GM23248 (cell line): ENCODE measurements at places on chromosomes 6 and 20. TPM values are rescaled to one million over a fixed set of nuclear protein-coding genes. Genes with fewer than 3 reads are reported as not detected.
A peak's percentile ranks its signal among the peaks of the same experiment; 100 is the strongest.

DNA sequence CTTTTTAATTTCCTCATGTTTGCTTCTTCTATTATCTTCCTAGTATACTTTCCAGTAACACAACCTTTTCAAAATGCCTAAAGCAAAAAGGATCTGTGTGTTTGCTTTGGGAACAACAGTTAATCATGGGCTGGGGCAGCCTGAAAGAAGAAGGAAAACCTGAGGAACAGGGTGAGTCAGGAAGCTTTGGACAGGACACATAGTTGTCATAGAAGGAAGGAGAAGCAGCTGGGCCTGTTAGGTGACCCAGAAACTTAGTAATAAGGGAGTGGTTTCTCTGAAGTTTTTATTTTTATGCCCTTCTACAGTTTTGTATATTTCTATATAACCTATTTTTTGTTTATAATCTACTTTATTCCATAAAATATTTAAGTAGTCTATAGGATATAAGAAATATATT lies 61.4 kb downstream of the CD24 start:
- DNase-seq = no peak

- peak; percentile 61 for DNase-seq
These were observed 52.3 kb downstream of the HBS1L start for GRCh38 chr6:135002229-135002844.

GRCh38 chr6:11804135-11804534 lies 25.5 kb upstream of the ADTRP start:
- DNase-seq = no peak

- DNase-seq = peak; percentile 47
These were observed 18.0 kb downstream of the HRH3 start for GRCh38 chr20:62202083-62202395.

DNA sequence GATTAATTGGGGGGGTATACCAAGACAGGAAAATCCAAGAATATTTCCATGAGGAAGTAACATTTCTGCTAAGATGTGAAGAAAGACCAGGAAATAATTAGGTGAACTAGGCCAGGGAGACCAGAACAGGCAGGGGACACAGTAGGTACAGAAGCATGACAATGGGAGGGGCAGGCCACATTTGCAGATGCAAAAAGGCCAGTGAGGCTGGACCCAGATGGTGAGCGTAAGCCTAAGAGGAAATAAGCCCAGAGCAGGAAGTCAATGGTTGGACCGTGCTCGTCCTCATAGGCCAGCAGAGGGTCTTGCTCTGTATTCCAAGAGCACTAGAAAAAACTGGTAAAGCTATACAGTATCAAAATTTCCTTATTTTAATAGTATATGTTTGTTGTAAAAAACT lies 9.4 kb downstream of the CEP162 start:
- DNase-seq = no peak

- peak; percentile 99 for DNase-seq
These were observed 32.8 kb downstream of the RAMACL start for GRCh38 chr6:166553563-166554271.

Gene SUMO4
- 0.18 and 0.23 TPM in 2 replicates for polyA plus RNA-seq

Gene COL19A1
- polyA plus RNA-seq = not detected in 2 replicates
